DMS 273 treated with DMSO at 0.1 percent for 48 hours (cell line): ENCODE measurements at places on chromosomes 1 and 21.
A peak's percentile ranks its signal among the peaks of the same experiment; 100 is the strongest.

GRCh38 chr1:77316006-77316405 is 34.2 kb downstream of the AK5 start:
- no peak for DNase-seq

- no peak for DNase-seq
Observed at GRCh38 chr1:88736633-88737248, 52.7 kb downstream of the PKN2 start.

GRCh38 chr1:29896791-29897714 is 660.7 kb downstream of the PTPRU start:
- DNase-seq = no peak

- DNase-seq = no peak
Observed at GRCh38 chr1:226786550-226786949, 47.5 kb upstream of the ITPKB start.

GRCh38 chr1:219220945-219221344 is 47.3 kb downstream of the LYPLAL1 start:
- no peak for DNase-seq

DNA sequence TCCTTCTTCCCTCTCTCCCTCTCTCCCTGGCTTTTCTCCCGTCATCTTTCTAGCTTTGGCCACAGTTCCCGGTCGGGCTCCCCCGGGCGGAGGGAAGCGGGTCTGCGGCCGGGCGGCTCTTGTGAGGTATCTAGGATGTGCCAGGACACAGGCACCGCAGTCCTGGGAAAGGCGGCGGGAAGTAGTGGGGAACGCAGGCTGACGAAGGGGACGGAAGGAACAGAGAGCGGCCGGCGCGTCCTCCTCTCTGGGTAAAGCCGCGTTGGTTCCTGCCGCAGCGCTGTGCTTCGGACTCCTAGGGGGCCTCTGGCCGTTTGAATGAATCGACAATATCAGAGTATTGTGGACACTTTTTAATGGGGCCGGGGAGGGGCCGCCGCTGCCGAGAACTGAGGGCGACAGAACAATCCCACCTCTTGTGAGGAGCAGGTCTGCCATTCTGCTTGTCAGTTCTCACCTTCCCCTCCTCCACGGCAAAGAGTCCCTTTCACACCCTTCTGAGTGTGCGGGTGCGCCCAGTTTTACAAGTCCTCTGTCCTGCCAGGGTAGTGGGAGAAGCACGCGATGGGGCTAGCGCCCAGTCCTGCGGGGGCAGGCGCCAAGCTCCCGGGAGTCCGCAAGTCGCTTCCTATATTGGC is 1.2 kb upstream of the LHX9 start:
- DNase-seq = peak; percentile 49

- DNase-seq = no peak
Observed at GRCh38 chr21:43624339-43624738, 34.9 kb downstream of the HSF2BP start.

- DNase-seq = no peak
Observed at GRCh38 chr1:81114191-81114590, 686.5 kb upstream of the ADGRL2 start.

GRCh38 chr21:42844411-42845113 is 34.8 kb downstream of the WDR4 start:
- DNase-seq = no peak

DNA sequence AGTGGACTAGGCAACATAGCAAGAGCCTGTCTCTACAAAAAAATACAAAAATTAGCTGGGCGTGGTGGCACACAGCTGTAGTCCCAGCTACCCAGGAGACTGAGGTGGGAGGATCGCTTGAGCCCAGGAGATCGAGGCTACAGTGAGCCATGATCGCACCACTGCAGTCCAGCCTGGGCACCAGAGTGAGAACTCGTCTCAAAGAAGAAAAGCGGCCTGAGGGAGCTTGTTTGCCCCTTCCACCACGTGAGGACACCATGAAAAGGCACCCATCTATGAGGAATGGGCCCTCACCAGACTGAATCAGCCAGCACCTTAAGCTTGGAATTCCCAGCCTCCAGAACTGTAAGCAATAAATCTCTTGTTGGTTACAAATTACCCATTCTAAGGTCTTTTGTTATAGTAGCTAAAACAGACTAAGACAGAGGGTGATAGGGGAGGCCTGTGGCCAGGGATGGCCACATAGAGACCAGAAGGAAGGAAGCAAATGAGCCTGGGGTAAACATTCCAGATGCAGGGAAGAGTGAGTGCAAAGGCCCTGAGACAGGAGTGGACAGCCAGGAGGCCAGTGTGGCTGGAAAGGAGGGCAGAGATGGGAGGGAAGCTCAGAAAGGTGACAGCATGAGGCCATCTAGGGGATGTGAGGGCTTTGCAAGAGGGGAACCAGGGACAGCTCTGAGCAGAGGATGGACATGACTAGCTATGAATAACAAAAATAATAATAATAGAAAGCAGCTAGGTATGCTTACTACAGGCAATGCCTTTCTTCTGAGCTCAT is 120.1 kb downstream of the MATN1 start:
- DNase-seq = no peak

DNA sequence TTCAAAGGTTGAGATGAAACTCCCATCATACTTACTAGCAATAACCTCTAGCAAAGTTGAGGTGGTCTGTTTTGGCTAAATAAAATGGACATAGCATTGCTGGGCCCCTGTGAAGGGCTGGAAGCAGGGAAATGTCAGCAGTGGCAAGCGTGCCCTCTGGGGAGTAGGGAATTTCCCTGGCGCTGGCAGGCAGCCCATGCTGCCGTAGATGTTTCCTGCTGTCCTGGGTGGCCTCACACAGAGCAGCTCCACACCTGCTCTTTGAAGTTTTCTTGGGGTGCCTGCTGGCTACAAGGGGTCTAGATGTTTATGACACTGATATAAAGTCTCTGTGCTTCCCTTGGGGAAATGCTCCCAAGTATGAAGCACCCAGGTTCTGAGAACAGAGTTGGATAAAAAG is 30.2 kb downstream of the ADARB1 start:
- no peak for DNase-seq

- DNase-seq = no peak
Observed at GRCh38 chr1:230515451-230516145, 89.5 kb upstream of the PGBD5 start.

- DNase-seq = no peak
Observed at GRCh38 chr1:116537040-116537831, 33.6 kb downstream of the CD58 start.

GRCh38 chr21:31442339-31442738 is 98.3 kb upstream of the TIAM1 start:
- DNase-seq = no peak

DNA sequence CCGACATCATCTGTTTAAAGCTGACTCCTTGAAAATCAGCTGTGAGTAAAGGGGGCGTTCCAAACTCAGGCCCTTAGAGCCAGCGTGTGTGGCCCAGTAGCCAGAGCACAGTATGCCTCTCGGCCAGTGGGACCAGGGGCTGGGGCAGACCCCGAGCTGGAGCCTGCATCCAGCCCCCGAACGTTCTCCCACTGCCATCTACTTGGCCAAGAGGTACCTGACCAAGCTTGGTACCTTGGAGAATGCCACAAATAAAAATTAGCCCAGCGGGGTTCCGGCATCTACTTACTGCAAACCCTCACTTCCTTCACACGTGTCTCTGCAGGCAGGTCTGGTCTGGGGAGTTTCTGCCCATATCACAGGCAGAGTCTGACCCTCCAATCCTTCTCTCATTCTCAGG is 56.7 kb upstream of the COL6A2 start:
- DNase-seq = no peak

GRCh38 chr21:45029948-45030681 is 44.3 kb upstream of the ADARB1 start:
- DNase-seq = no peak

DNA sequence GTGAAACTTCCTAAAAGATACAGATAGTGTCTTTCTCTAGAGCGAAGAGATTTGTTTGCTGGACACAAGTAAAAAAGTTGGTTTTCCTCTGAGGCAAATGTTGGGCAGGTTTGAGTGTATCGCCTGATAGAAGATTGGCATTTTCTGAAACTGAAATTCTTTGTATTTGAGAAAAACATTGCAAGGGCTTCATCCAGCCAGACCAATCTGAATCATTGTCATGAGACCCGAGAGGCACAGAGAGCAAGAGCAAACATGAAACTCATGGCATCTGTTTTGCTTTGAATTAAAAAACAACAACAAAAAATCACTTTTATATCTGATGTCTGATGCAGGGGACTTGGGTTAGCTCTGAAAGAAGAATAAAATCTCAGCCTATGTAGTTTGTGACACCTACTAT is 379.3 kb upstream of the NCAM2 start:
- no peak for DNase-seq

DNA sequence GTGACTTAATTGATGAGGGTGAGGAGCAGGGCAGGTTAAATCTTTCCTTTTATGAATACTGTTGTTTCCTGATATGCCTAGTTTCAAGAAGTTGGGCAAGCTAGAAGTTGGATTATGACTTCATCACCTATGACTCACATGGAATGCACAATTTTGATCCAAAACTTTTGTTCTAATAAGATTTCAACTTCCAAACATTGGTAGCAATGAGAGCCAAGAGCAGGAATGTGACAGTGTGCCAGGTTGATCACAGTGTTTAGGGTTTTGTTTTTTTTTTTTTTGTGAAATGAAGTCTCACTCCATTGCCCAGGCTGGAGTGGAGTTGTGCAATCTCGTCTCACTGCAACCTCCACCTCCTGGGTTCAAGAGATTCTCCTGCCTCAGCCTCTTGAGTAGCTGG is 349.4 kb downstream of the DUSP10 start:
- no peak for DNase-seq

DNA sequence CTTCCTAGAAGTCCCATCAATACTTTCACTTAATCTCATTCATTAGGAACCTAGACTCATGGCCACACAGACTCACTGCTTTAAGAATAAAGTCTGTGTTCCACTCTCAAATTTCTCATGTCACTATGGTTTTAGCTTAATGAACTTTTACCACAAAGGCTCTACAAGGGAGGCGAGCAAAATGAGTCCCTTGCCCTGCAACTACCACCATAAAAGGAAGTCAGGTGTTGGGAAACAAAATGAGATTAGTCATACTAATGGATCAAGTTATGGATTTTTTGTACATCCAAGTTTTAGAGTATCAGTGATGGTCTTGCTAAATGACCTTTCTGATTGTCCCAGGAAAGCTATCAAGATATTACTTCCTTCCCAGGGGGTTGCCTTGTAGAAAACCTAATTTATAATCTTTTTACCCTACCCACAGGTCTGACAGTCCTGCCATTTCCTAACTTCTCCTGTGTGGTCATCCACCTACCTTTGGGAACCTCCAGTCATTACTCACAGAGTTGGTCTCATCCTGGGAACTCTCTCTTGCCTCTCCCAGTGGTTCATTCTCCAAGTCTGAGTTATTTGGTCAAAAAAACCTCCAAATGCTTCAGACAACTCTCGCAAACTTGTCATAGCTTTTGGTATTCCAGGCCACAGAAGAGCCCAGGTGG is 51.8 kb upstream of the SLC16A1 start:
- no peak for DNase-seq

DNA sequence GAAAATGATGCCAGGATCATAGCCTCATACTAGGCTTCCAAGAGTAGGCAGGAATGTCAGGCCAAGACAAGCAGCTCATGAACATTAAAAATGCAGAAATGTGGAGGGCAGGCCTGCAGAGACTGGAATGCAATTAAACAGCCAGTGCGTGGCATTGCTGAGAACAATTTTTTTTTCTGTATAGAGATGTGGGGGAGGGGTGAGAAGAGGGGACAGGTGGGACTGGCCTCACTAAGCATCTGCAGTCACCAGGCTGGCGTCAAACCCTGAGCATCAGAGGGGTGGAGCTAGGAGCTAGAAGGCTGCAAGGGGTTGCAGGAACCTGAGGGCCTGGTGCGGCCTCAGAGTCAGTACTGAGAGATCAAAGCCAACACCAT is 114.1 kb downstream of the TNR start:
- no peak for DNase-seq

DNA sequence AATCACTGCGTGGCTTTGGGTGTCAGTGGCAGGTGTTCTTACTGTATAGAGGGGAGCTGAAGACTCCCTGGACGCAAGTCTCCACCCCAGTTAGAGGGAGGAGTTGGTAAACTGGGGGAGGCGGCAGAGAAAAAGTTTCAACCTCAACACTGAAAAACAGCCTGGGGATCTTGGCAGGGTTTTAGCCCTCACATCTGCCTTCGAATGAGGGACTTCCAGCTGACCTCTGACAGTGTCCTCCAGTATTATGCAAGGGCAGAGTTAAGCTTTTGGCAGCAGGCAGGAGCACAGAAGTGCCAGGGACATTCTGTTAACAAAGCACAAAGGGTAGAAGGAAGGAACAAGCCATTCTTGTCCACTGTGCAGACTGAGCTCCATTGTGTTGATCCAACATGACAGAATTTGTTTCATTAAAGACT is 41.2 kb upstream of the RAB4A start:
- no peak for DNase-seq

- no peak for DNase-seq
Observed at GRCh38 chr1:61132645-61133334, 50.4 kb downstream of the NFIA start.

GRCh38 chr1:218488986-218489385 is 143.8 kb downstream of the TGFB2 start:
- no peak for DNase-seq

DNA sequence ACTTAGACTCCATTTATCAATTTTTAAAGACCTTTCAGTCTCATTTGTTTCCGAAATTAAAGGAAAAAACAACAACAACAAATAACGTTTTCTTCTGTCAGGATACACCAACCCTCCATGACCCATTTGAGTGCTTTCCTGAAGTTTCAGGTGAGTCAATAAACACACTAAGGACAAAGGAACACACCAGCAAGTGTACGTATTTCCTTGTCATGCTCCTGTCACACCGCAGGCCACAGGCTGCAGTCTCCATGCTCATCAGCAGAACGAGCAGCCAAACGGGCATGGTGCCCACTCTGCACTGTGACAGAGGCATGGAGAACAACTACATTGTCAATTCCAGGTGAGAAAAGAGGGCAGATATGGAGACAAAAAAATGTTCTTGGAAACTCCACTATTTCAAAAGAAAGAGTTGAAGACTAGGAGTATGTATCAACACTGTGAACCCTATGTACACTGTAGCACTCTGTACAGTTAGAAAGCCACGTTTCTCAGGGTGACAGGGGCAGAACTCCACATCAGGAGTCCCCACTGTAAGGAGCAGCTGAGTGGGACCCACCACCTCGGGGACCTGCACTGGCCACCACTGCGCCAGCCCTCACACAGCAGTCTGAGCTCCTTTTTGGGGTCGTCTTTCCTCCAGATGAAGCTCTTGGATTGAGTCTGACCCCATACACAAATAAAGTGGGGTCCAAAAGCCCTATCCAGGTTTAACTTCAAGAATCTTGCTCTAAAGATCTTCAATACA is 2.6 kb downstream of the PTTG1IP start:
- DNase-seq = no peak

- DNase-seq = no peak
Observed at GRCh38 chr1:44664730-44665370, 9.4 kb downstream of the TMEM53 start.

DNA sequence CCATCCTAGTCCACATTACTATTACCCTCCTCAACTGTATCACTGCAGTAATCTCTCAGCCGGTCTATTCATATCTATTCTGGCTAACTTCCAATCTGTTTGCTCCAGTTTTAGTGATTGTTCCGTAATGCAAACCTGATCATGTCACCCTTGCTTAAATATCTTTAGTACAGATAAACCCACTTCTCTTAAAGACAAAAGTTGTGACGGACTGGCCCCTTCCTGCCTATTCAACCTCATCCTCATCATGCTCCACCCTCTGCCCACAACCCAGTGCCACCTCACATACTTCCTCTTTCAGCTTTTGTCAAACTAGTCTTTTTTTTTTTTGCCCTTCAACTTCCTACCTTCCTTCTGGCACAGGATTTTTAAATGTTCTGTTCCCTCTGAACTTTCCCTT is 2.8 kb upstream of the C1orf162 start:
- no peak for DNase-seq
